ENCODE measurements at places on chromosomes 2 and 18.

DNA sequence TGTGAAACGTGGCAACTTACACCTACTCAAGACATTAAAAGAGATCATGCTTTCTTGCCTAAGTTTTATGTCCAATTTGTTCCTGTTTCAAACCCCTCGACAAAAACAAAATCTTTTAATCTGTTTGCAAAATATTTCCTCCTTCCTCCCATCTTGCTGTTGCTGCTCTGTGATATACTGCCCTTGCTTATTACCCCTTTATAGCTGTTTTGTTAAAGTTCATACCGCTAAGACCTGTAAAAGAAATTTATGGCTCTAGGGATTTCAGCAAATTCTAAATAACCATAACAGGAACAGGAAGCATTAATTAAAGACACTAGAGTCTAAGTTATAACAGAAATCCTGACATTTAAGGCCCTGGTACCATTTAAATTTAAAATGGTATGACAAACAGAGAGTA lies 1268.2 kb upstream of the PIK3C3 start:
- DNase-seq, result no peak

- DNase-seq, result no peak
Observed at GRCh38 chr2:76083248-76083647, 372.5 kb upstream of the GCFC2 start.

DNA sequence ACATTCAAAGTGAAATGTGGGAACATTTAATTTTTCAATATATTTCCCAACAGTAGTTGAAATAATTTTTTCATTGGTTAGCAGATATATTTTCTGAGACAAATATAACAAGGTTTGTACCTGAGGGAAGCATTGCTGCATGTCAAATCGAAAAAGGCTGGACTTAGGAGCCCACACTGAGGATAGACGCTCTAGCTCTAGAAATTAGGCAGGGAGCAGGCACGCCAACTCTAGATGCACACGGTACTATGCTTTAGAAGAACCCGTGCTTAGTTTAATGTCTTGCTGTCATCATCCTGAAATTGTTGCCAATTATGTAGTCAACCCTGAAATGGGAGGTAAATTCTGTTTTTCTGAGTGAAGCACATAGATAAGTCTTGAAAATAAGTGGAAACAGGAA lies 731.1 kb upstream of the ZNF804A start:
- DNase-seq, result no peak

DNA sequence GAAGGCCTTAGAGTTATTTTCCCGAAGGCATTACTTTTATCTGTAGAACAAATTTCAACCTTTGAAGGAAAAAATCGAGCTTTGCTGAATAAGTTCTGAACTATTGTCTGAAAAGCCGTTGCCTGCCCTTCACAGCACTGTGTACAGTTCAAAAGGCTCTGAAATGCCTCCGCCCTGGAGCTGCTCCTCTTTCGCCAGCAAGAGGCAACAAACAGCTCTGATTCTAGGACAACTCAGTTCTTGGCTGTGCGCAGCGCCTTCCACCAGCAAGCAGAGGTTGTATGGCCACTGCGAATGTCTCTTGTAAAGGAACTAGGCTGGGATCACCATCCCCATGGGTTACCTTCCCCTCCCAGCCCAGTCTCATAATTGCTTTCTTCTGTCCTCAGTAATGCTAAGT lies 308.5 kb downstream of the GBX2 start:
- no peak for DNase-seq

- DNase-seq, result no peak
Observed at GRCh38 chr2:11869391-11869991, 123.1 kb downstream of the LPIN1 start.

GRCh38 chr2:213199871-213200270 lies 48.5 kb upstream of the IKZF2 start:
- no peak for DNase-seq

GRCh38 chr2:223943135-223943534 lies 2.0 kb downstream of the WDFY1 start:
- no peak for DNase-seq

GRCh38 chr2:189719571-189719970 lies 43.0 kb downstream of the OSGEPL1 start:
- no peak for DNase-seq

DNA sequence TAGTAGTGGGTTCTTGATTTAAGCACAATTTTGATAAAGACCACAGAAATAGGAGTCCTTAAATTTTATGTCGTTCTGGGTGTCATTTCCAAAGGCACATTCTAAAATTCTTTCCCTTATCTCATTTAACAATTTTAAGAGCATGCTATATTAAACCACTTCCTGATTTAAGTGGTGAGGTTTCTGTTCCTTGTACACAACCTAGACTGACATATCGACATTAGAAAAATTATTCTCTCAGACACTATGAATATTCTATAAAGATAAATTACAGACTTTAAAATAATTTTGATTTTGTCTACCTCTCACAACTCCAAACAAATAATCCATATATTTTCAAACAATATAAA lies 923.8 kb downstream of the LRP1B start:
- no peak for DNase-seq

- no peak for DNase-seq
Observed at GRCh38 chr2:127463155-127463991, 45.1 kb downstream of the PROC start.

DNA sequence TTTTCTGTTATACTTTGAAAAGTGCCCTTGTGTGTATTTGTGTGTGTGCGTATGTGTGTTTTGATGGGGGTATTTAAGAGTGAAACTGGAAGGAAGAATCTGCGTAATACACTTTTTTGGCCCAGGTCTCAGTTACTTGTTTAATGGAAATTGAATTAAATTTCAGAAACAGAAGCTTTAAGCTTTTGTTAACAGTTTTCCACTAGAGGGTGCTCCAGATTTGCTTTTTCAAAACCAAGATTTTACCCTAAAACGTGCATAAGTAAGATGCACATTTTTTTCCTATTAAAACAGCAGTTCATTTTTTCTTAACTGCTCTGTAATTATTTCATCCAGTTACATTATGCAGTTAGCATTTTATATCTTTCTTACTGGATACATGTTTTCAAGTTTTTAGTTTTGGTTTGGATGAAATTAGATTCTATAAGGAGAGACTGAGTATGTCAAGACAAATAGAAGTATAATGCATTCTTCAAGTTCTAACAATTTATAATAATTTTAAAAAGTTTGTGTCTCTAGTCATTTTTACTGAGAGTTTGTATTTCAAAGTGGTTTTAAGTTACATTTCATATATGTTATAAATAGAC lies 97.2 kb downstream of the PIK3C3 start:
- DNase-seq, result no peak

- DNase-seq, result no peak
Observed at GRCh38 chr2:234952270-234953115, 676 bp downstream of the SH3BP4 start.

- DNase-seq, result no peak
Observed at GRCh38 chr2:147099845-147100244, 745.0 kb upstream of the ACVR2A start.

GRCh38 chr2:65075605-65076344 lies 19.6 kb downstream of the CEP68 start:
- no peak for DNase-seq

- no peak for DNase-seq
Observed at GRCh38 chr18:57975805-57976204, 68.2 kb upstream of the NEDD4L start.

DNA sequence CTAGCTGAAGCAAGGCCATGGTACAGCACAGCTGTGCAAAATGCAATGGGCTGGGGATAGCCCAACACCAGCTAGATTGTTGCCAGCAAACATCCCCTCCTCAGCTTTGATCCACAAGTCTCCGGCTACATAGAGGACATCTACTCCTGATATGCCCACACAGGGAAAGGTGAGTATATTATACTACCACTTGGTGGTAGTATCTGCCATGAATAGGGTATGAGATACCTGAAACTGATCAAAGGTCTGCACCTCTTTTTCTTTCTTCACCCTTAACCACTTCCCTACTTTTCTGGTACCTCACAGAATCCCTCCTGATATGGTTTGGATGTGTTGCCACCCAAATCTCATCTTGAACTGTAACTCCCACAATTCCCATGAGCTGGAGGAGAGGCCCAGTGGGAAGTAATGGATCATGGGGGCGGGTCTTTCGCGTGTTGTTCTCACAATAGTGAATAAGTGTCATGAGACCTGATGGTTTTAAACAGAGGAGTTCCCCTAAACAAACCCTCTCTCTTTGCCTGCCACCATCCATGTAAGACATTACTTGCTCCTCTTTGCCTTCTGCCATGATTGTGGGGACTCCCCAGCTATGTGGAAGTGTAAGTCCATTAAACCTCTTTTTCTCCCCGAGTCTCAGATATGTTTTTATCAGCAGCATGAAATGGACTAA lies 279.6 kb downstream of the TXNL1 start:
- no peak for DNase-seq

DNA sequence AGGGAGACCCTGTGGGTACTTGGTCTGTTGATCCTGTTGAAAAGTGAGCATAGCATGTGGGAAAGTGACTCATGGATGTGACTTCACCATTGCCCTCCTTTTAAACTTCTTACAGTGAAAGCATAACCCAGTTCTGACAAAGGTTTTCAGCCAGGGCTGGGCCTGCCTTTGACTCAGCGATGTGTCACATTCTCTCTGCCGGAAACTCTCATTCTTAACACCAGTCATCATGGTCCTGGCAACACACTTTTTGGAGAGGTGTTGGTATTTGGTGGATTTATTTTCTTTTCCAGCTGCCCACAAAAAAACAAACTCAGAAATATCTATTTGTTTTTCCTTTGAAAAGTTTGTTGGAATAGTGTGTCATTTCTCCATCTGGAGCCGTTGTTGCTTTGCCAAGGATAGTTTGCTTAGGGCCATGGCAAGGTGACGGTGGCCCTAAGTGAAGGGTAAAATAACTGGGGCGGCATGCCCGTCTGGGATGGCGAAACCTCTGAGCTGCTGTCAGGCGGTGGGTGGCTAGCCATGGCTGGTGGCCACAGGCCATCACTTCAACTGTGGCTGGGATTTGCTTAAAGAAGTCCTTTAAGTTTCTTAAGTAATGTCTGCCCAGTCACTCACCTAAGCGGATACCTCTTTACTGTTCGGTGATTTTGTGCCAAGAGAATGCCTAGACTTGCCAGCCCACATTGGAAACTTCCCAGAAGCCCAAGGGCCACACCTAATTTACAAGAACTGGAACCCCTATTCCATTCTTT lies 123.3 kb downstream of the LTBP1 start:
- no peak for DNase-seq

DNA sequence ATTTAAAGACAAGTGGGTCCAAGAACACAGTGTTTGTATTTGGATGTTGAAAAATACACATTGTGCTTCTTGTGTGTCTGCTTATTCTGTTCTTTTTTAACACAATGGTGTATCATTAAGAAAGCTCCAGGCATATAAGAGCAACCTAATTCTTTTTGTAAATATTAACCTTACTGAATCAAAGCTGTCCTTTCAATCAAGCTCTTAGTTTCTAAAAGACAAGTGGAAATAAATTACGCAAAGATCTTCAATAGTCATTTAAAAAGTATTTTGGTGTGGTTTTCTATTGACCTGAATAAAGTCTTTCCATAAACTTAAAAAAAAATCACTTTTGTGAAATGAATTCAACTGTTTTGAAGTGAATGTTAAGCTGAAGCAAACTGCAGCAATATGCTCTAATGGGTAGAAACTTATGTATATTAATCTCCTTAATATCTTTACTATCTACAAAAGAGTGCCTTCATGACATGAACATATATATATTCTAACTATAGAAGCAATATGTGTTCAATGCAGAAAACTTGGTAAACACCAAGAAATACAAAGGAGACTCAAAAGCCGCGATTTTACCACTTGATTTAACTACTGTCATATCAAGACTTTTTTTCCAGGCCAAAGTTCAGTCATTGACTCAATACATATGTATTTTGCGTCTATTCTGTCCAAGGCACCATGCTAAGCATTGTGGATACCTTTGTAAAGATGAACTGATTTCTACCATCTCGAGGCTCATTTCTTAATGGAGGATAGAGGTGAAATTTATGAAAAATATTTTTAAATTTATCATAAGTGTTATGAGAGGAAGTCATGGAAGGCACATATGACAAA lies 97.7 kb downstream of the ARHGAP15 start:
- no peak for DNase-seq

GRCh38 chr2:128765811-128766210 lies 447.1 kb upstream of the HS6ST1 start:
- no peak for DNase-seq

DNA sequence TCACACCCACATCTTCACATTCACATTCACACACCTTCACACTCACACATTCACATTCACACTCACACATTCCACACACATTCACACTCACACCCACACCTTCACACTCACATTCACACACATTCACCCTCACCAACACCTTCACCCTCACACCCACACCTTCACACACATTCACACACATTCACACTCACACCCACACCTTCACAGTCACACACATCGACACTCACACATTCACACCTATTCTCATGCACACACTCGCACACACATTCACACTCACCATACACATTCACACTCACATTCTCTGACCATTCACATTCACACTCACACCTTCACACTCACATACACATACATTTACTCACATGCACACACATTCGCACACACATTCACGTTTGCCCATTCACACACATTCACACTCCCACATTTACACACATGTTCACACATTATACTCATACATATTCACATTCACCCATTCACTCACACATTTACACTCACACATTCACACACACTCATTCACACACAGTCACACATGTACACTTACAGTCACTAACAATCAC lies 62.7 kb downstream of the BIN1 start:
- DNase-seq, result peak; percentile 2

- no peak for DNase-seq
Observed at GRCh38 chr18:26468931-26469340, 79.4 kb downstream of the KCTD1 start.

DNA sequence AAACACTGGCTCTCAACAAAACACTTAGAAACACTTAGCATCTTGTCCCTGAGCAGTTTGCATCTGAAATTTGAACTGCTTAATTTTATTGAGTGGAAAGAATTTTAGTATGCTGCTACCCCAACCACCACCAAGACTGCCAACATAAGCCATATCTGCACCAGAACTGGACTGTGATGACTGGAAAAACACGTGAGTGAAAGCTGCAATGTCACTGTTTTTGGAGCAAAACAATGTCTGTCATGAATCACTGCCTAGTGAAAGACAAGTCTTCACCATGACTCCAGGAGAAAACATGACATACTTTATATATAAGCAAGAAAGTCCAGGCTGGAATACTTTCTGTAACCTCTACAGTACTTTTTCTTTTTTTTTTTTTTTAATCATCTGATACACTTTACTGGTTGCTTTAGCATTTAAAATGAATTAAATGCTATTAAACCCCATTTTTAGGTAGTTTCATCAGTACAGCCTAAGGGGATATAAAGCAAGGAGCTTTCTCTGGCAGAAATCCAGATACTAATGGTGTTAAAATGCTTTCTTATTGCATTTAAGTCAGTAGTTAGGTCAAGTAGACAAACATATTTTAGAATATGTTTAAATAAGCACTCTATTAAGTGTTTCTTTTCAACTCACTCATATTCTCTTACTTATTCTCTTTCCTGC lies 2129.4 kb upstream of the PIK3C3 start:
- no peak for DNase-seq

DNA sequence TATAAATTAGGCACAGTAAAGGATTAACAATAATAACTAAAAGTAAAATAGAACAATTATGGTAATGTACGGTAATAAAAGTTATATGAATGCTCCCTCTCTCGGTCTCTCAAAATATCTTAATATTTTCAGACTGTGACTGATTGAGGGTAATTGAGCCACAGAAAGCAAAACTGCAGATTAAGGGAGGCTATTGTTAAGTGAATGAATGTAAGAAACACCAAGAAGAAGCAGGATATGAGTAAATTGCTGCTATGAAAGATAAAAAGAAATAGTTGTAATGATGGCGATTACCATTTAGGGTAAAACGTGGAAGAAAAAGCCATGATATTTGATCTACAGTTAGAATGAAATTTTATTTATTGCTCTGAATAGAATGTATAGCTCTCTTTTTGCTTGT lies 24.1 kb downstream of the GULP1 start:
- no peak for DNase-seq

All from CD4-positive, alpha-beta memory T cell (primary cell).